ENCODE measurements at places on chromosomes 5 and 9. TPM values are rescaled to one million over a fixed set of nuclear protein-coding genes. Genes with fewer than 3 reads are reported as not detected.

C9orf152 gene
- not detected for total RNA-seq

F2RL2 gene
- not detected for total RNA-seq

ARL10 gene
- total RNA-seq: 7.3 TPM

LMX1B gene
- not detected for total RNA-seq

CDC25C gene
- not detected for total RNA-seq

PCDHGA6 gene
- total RNA-seq: 0.10 TPM

Measured in T-helper 17 cell (primary cell).